Large intestine (tissue), 12 donors: ENCODE measurements at places on chromosomes 4 and X.
A peak's percentile ranks its signal among the peaks of the same experiment; 100 is the strongest.

GRCh38 chr4:142083264-142083663 is 446.9 kb downstream of the IL15 start:
- no peak overlapping the region for H3K4me3 ChIP-seq
- H3K27ac ChIP-seq, result no peak overlapping the region
- no peaks in the 10 kb centered on the region for H3K4me1 ChIP-seq
- H3K27me3 ChIP-seq, result no peaks in the 10 kb centered on the region
- no peak for DNase-seq
- H3K36me3 ChIP-seq, result no peaks in the 10 kb centered on the region

GRCh38 chr4:87853108-87853507 is 20.3 kb downstream of the MEPE start:
- no peaks in the 10 kb centered on the region for H3K27me3 ChIP-seq
- peak; percentile 20 for DNase-seq
- no peak overlapping the region for H3K4me3 ChIP-seq
- no peaks in the 10 kb centered on the region for H3K36me3 ChIP-seq
- no peaks in the 10 kb centered on the region for H3K4me1 ChIP-seq

GRCh38 chr4:163485589-163485988 is 8.9 kb upstream of the TMA16 start:
- H3K27me3 ChIP-seq, result no peaks in the 10 kb centered on the region
- H3K27ac ChIP-seq, result no peak overlapping the region
- H3K4me3 ChIP-seq, result no peak overlapping the region

GRCh38 chr4:139841464-139842195 is 176.0 kb downstream of the MGST2 start:
- no peaks in the 10 kb centered on the region for H3K36me3 ChIP-seq
- H3K4me3 ChIP-seq, result no peak overlapping the region
- H3K4me1 ChIP-seq, result peaks cover 13% of the 10 kb centered on the region
- DNase-seq, result peak; percentile 68

GRCh38 chr4:105551965-105552746 is at the start of gene ARHGEF38:
Gene ARHGEF38 (plus strand): TSS chr4:105552620. CDS start chr4:105552766, 146 bp downstream.
- H3K27ac ChIP-seq, result peak within 1 kb of the TSS; percentile 97
- peaks cover 16% of the 10 kb centered on the region for H3K4me1 ChIP-seq
- H3K36me3 ChIP-seq, result no peaks in the 10 kb centered on the region
- no peaks in the 10 kb centered on the region for H3K27me3 ChIP-seq
- DNase-seq, result peak; percentile 88

DNA sequence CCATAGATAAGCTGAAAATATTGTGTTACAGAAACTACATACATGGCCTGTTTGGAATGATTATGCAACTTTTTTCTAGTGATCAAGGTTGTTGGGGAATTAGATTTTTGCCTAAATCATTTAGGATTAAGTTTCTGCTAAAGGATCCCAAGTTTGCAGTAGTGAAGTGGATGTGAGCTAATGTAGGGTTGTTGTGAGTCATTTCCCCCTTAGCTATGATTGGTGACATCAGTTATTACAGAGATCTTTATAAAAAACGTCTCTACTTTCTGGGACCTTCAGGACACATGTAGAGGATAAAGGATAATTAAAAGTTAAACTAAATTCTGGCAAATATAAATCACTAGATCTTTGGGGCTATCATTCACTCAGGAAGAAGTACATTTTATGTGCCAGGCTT is 133.3 kb downstream of the GATB start:
- H3K36me3 ChIP-seq, result no peaks in the 10 kb centered on the region
- H3K27ac ChIP-seq, result no peak overlapping the region
- DNase-seq, result no peak
- H3K4me1 ChIP-seq, result no peaks in the 10 kb centered on the region
- H3K27me3 ChIP-seq, result no peaks in the 10 kb centered on the region

- no peak overlapping the region for H3K27ac ChIP-seq
- H3K4me3 ChIP-seq, result no peak overlapping the region
- no peak for DNase-seq
- no peaks in the 10 kb centered on the region for H3K4me1 ChIP-seq
Measured at GRCh38 chr4:8870647-8871416, 807 bp downstream of the HMX1 start.

DNA sequence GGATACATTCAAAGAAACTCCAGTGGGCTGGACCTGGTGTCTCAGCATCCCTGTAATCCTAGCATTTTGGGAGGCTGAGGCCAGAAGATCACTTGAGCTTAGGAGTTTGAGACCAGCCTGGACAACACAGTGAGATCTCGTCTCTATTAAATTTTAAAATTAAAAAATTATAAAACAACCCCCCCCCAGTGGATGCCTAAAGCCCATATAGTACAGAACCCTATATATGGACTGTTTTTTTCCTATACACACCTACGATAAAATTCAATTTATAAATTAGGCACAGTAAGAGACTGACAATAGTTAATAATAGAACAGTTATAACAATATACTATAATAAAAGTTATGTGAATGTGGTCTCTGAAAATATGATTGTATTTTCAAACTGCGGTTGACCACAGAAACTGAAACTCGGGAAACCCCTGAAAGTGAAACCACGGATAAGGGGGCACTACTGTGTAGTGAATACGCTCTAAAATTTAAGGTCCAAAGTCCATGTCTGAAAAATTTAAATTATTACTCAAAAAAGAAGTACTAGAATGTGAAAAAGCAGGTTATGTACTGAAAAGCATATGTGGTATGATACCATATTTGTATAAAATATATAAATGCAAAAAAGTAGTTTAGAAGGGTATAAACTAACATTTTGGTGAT is 2.0 kb downstream of the SMIM14 start:
- no peaks in the 10 kb centered on the region for H3K27me3 ChIP-seq
- peak overlapping the region; percentile 91 for H3K27ac ChIP-seq
- DNase-seq, result peak; percentile 23
- H3K4me3 ChIP-seq, result peak overlapping the region; percentile 97
- H3K4me1 ChIP-seq, result peaks cover 6% of the 10 kb centered on the region

- H3K27me3 ChIP-seq, result no peaks in the 10 kb centered on the region
- no peak for DNase-seq
- H3K4me3 ChIP-seq, result no peak overlapping the region
- H3K27ac ChIP-seq, result no peak overlapping the region
- H3K4me1 ChIP-seq, result no peaks in the 10 kb centered on the region
Measured at GRCh38 chr4:143431526-143432257, 81.8 kb upstream of the SMARCA5 start.

DNA sequence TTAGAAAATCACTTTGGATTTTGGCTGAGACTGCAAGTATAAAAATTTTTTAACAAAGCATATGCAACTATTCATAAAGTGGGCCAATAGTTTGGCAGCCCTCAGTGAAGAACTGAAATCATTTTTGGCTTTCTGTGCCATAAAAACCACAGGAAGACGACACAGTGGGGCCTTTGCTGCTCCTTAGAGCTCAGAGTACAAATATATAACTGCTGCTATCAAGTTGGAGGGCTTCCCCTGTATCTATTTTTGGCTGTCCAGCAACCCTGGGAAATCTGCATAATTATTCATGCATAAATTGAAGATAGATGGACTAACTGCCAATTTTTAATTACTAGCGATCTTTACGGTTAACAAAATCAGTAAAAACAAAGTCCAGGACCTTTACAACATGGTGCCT is 51.5 kb upstream of the FTHL17 start:
- DNase-seq, result no peak
- H3K36me3 ChIP-seq, result peaks cover 2% of the 10 kb centered on the region
- H3K27me3 ChIP-seq, result no peaks in the 10 kb centered on the region
- H3K27ac ChIP-seq, result no peak overlapping the region
- H3K4me3 ChIP-seq, result no peak overlapping the region

- H3K27ac ChIP-seq, result no peak overlapping the region
- no peak overlapping the region for H3K4me3 ChIP-seq
- no peaks in the 10 kb centered on the region for H3K36me3 ChIP-seq
Measured at GRCh38 chr4:7076696-7077082, 8.8 kb upstream of the GRPEL1 start.

GRCh38 chrX:105297041-105297440 is 76.5 kb upstream of the TEX13A start:
- H3K27ac ChIP-seq, result no peak overlapping the region
- no peaks in the 10 kb centered on the region for H3K36me3 ChIP-seq
- no peak for DNase-seq
- no peak overlapping the region for H3K4me3 ChIP-seq

- H3K36me3 ChIP-seq, result no peaks in the 10 kb centered on the region
- DNase-seq, result no peak
- no peak overlapping the region for H3K4me3 ChIP-seq
Measured at GRCh38 chrX:140431521-140431920, 73.3 kb downstream of the SOX3 start.

DNA sequence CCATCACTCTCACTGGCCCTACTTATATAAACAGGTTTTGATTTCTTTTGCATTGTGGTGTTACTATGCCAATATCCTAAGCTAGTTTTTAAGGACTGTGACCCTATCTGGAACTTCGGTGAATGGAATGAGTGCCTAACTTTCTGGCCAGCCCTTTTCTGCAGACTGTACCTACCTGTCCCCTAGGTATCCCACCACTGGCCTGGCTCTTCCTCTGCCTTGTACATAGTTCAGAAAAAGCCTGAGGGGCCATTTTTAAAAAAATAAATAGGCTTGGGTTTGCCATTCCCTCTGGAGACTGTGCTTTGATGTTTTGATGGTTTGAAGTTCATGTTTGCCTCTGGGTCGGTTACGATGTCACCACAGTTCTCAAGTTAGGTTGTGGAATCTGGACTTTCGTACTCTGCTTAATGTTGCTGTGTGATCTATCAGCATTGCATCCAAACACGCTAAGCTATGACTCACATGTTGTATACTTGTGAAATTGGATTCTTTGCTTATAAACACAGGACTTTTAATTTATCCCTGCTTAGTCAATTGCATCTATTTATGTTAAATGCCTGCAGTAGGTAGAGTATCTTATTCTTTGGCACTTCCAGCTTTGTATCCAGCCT is 182.0 kb downstream of the ANKRD50 start:
- no peak overlapping the region for H3K4me3 ChIP-seq
- no peaks in the 10 kb centered on the region for H3K27me3 ChIP-seq
- peaks cover 7% of the 10 kb centered on the region for H3K4me1 ChIP-seq
- no peaks in the 10 kb centered on the region for H3K36me3 ChIP-seq

GRCh38 chr4:163167333-163167626 is 590 bp upstream of the NAF1 start:
- peaks cover 7% of the 10 kb centered on the region for H3K27me3 ChIP-seq
- peak overlapping the region; percentile 92 for H3K4me3 ChIP-seq
- DNase-seq, result peak; percentile 59
- peak overlapping the region; percentile 92 for H3K27ac ChIP-seq
- H3K36me3 ChIP-seq, result no peaks in the 10 kb centered on the region

DNA sequence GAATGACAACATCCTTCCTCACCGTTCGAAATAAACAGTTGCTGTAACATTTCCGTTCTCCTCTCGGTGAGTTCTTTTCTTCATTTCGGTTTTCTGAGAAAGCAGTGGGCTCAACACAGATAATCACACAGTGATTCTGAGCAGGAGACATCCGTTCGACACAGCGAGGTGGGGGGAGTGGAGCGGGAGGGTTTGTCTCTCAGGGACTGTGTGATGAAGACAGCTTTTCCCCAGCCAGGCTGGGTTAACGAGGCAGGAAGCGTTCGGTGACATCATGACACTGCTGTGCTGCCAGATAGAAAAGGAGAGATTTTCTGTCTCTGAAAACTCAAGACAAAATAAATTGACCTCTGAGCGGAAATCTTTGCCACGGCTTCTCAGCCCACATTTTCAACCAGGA is 119.3 kb downstream of the CRLF2 start:
- H3K4me3 ChIP-seq, result no peak overlapping the region
- H3K27me3 ChIP-seq, result no peaks in the 10 kb centered on the region
- H3K36me3 ChIP-seq, result no peaks in the 10 kb centered on the region
- H3K4me1 ChIP-seq, result no peaks in the 10 kb centered on the region

DNA sequence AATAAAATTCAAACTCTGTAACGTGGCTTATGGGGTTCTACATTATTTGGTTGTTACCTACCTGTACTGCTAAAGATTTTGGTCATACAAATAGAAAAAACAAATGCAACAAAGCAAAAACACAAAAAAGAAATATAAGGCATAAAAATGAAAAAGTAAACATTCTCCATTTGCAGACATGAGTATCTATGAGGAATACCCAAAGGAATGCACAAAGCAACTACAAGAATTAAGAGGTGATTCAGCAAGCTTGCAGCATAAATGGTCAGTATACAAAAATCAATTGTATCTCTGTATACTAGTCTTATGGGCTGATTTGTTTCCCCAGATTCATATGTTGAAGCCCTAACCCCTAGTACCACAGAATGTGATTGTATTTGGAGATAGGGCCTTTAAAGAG is 3.6 kb upstream of the PDE5A start:
- H3K36me3 ChIP-seq, result no peaks in the 10 kb centered on the region
- H3K27ac ChIP-seq, result no peak overlapping the region
- H3K4me3 ChIP-seq, result no peak overlapping the region

GRCh38 chrX:138034136-138034535 is 468.2 kb downstream of the ZIC3 start:
- H3K27me3 ChIP-seq, result no peaks in the 10 kb centered on the region
- no peak overlapping the region for H3K4me3 ChIP-seq
- no peaks in the 10 kb centered on the region for H3K4me1 ChIP-seq

GRCh38 chrX:154295664-154296310 is at the start of gene TKTL1:
Gene TKTL1 (plus strand): TSS chrX:154295795. CDS start chrX:154295860, 65 bp downstream.
- no peaks in the 10 kb centered on the region for H3K27me3 ChIP-seq
- H3K4me1 ChIP-seq, result no peaks in the 10 kb centered on the region
- no peak within 1 kb of the TSS for H3K4me3 ChIP-seq
- H3K36me3 ChIP-seq, result no peaks in the 10 kb centered on the region
- no peak for DNase-seq

GRCh38 chrX:16903274-16904022 is 33.3 kb upstream of the RBBP7 start:
- DNase-seq, result no peak
- no peaks in the 10 kb centered on the region for H3K4me1 ChIP-seq
- H3K36me3 ChIP-seq, result no peaks in the 10 kb centered on the region
- H3K27ac ChIP-seq, result no peak overlapping the region

DNA sequence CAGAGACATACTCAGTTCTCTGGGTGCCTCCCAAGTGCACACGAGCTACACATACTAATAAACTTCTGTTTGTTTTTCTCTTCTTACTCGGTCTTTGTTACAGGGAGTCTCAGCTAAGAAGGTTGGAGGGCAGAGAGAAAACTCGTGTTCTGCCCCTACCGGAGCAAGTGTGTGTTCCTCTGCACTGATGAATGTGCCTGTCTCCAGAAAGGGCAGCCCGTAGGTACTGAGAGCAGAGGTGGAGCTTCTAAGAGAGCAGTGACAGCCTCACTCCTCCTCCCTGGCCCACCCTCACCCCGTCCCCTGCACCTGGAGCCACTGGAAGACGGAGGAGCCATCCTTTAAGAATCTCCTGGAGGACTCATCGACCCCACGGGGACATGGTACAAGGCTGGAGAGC is 67.6 kb downstream of the MTNR1A start:
- H3K27me3 ChIP-seq, result no peaks in the 10 kb centered on the region
- H3K36me3 ChIP-seq, result no peaks in the 10 kb centered on the region
- no peak overlapping the region for H3K4me3 ChIP-seq
- H3K4me1 ChIP-seq, result no peaks in the 10 kb centered on the region
- DNase-seq, result no peak
